Right hindlimb (tissue), 1 donor: ENCODE measurements at places on chromosomes 16 and 17.

DNA sequence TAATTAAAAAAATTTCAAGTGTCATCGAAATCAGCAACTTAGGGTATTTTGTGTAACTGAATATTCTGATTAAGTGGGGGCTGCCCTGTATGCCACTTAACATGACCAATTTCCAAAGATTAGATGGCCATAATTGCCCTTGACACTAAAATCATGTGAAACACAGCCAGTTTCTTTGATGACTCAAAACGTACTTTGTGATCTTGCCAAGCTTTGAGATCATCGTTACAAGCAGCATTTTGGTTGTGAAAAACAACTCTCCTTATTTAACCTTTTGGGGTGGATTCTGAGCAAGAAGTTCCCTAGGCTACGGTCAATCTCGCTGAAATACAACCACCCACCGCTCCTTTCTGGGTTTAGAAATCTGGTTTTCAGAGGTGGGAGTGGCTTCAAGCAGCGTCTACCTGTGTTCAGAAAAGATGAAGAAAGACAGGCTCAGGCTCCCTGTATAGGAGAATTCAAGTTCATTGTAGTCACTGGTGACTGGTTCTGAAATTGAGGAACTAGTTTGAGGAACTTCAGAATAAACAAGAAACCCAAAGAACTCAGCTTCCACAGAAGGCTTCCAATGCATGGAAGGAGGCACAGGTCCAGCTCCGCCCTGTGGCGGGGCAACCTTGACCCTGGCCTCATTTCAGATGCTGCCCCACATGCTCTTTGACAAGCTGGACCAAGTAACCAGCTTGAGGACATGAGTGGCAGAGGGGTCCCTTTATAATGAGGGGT lies 9.4 kb downstream of the MAP3K14 start:
- no peak for DNase-seq

DNA sequence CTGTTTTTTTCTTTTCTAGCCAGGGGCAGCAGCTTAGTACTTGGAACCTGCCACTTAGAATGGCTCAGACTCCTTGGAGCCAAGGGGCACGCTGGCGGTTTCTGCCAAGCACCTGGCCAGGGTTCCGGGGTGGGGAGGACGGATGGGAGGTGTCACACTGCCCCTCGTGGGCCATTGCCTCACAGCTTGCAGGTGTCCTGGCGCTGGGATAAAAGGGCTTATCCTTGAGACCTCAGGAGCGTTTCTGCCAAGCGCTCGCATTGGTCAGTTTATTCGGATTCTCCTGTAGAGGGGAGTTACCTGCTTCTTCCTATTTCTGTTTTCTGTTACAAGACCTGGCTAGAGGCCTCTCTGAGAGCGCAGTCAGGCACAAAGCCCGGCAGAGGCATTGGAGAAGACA lies 234.6 kb downstream of the MSI2 start:
- no peak for DNase-seq

GRCh38 chr16:74521691-74522090 lies 85.2 kb downstream of the GLG1 start:
- no peak for DNase-seq

DNA sequence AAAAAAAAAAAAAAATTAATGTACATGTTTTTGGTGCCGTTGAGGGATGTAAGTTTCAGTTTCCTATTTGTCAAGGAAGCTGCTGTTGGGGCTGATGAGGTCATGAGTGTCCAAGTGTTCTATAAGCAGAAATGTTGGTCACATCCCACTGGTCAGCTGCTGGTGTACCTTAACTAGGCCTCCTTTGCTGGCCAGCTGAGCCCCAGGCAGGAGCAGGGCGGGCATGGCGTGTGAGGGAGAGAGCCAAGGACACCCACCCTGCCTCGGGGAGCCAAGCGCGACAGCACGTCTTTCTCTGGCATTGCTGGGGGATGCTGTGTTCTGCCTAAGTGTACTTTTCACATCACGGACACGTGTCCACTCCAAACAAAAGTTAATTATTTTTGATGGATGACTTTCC lies 108.1 kb upstream of the CDC42EP4 start:
- DNase-seq, result no peak

DNA sequence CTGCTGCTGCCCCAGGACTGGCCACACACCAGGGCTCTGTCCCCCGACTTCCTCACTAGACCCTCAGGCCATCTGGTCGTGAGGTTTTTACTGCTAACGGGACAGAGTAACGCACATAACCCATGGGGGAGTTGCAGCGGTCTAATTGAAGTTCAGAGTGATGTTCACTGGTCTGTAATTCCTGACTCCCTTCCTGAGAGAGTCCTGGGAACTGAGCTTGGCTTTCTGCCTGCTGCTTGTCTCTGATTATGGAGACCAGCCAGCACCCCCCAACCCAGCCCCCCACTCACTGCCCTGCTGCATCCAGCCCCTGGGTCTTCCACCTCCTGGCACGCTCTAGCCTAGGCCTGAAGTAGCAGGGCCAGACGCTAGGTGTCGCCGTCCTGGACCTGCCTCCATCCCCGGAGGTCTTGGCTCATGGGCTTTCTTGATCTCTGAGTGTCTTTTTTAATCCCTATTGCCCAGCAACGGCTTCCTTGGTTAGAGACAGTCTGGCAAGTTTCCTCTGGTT lies 192.9 kb downstream of the CCDC182 start:
- peak; percentile 53 for DNase-seq

DNA sequence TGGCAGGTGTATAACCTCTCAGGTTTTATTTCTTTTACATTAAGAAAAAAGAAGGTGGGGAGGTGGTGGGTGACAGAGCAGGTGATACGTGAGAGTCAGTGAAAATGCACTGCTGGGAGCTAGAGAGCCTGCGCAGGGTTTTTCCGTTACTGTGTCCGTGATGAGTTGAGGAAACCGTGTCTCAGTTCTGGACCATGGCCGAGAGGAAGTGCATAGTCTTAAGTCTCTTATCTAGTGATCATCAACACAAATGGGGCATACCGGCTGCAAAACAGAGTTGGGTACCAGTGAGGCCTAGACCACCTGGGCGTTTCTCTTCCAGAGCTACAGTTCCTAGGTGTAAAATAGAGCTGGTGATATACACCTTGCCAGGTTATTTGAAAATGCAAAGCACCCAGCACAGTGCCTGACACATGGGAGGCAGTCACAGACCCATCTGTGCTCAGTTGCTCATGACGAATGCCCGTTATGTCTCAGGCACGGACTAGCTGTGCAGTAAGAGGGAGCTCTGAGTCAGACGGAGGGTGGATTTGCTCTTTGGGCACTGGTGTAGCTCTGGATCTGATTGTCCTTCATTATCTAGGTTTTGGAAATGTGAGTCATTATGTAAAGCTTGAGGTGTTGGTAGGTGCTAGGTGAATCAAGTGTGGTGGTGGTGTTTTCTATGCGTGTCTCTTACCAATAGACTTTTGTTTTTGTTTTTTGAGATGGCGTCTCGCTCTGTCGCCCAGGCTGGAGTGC lies 60.9 kb downstream of the RPTOR start:
- DNase-seq, result no peak

- DNase-seq, result no peak
Measured at GRCh38 chr16:35344012-35344762, 1884.8 kb downstream of the TP53TG3F start.

DNA sequence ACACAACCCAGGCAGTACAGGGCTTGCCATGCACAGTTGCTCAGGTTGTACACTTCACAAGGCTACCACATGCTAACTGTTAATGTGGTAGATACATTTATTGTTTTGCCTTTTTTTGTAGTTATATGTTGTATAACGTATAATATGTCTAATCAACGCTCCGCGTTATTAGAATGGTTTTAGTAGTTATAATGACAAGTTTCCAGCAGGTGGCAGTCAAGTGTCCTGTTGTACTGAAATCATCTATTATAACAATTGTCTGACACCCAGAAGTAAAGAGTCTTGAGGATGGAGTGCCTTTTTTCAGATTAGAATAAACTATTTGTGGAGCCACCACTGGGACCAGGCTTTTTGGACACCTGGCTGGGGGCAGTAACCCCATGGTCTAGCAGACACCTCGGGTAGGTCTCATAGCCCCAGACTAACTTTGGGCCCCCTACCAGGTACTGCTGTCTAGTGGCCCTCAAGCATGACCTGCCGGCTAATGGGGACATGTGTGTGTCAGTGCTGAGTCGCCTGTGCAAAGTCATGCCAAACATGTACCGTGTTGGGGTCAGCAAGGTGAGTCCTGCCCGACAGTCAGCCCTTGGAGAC lies 32.8 kb downstream of the MYO15A start:
- DNase-seq, result no peak
